Activated CD8-positive, alpha-beta memory T cell treated with anti-CD3 and anti-CD28 coated beads for 4 hours (primary cell): ENCODE measurements at places on chromosomes 5 and 9.

- DNase-seq = no peak
Measured at GRCh38 chr9:130129432-130130061, 42.7 kb upstream of the NCS1 start.

- DNase-seq = no peak
Measured at GRCh38 chr9:110161940-110162339, 46.0 kb downstream of the C9orf152 start.

DNA sequence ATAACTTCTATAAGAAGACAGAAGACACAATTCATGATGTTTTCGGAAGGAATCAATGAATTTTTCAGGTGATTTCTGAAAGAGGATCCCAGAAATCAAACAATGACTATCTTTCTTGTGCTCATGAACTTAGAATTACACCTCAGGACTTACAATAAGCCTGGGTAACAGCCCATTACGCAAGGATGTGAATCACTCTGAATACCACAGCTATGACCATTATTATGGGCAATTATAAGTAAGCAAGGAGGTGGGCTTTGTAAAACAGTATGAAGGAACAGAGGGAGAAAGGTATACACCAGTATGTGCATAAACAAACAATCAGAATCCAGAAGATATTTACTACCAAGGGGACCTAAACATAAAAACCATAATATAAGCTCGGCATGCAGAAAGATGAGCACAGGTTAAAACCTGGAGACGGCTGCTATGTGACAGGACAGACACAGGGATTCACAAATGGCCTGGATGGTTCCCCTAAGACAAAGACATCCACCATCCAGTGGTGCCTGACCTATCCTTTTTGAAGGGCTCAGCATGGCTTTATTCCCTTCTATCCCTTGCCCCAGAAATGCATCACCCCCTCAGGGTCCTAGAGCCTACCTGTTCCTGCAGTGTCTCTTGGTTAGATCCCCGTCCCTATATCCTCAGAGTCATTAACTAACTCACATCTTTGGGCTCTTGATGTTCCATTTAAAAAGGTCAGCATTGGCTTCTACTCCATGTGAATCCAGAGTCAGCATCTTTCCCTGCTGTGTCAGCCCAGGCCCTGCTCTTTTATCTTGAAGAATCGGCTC is 21.8 kb upstream of the PPP2CA start:
- DNase-seq = no peak

- DNase-seq = no peak
Measured at GRCh38 chr5:83467371-83468035, 4.0 kb upstream of the VCAN start.

DNA sequence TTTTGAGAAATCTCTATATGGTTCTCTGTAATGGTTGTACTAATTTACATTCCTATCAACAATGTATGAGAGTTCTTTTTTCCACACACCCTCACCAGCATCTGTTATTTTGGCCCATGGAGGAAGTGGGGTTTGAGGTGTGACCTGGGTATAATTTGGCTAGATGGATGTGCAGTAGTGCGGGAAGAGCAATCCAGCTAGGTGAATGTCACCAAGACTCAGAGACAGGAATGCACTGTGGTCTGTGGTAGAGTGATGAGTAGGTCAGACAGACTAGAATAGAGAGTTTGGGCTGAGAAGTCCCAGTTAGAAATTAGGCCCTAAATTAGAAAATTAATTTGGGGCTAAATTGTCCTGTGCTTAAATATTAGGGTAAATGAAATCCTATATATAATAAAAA is 32.8 kb upstream of the PIP5K1B start:
- DNase-seq = no peak

- DNase-seq = no peak
Measured at GRCh38 chr5:103648086-103648485, 85.5 kb upstream of the NUDT12 start.

- no peak for DNase-seq
Measured at GRCh38 chr9:96245399-96245798, 56.6 kb downstream of the HSD17B3 start.

DNA sequence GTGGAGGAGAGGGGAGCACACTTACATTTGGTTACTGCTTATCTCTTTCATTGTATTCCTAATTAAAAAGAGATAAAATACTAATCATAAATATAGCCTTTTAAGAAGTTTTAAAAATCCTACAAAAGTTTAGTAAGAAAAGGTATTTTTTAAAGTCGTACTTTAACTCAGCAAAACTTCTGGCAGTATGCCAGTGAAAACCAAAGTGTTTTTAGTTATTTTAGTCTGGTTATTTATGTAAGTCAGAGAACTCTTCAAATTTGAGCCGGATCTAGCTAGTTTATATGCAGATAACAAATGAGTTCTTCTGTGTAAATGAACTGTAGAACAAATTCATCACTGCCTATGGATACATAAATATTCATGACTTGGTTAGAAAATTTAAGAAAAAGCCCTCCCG is 36.5 kb upstream of the ANKDD1B start:
- no peak for DNase-seq

GRCh38 chr5:84381502-84382362 is 2.9 kb downstream of the EDIL3 start:
- no peak for DNase-seq

GRCh38 chr5:114581136-114581535 is 219.3 kb downstream of the KCNN2 start:
- no peak for DNase-seq
